ENCODE measurements at places on chromosomes 1 and 21.

GRCh38 chr1:197912739-197913494, 4.3 kb upstream of the LHX9 start:
- H3K36me3 ChIP-seq = no peaks in the 10 kb centered on the region
- peaks cover 84% of the 10 kb centered on the region for H3K4me1 ChIP-seq
- H3K27ac ChIP-seq = no peak overlapping the region
- H3K4me3 ChIP-seq = no peak overlapping the region
- no peak for DNase-seq

- no peaks in the 10 kb centered on the region for H3K27me3 ChIP-seq
- no peaks in the 10 kb centered on the region for H3K36me3 ChIP-seq
- peaks cover 39% of the 10 kb centered on the region for H3K4me1 ChIP-seq
- H3K4me3 ChIP-seq = peak overlapping the region; percentile 69
- DNase-seq = no peak
- peak overlapping the region; percentile 71 for H3K27ac ChIP-seq
Observed at GRCh38 chr21:15730484-15731242, 881 bp downstream of the USP25 start.

DNA sequence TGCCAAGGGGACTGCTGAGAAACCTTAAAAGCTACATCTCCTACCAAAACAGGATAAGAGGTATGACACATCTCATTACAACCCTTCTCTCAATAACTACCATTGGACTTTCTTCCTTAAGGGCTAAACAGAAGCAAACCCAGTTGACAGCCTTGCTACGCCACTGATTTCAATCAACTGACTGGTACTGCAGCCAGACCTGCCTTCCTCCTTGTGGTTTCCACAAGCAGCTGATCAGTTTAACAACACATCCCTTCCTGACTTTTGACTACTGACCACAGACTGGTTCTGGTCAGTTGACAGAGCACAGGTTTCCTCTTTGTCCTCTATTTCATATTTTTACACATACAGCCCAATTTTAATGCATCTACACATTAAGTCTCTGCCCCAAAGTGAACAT, 108.8 kb downstream of the ADAMTS1 start:
- DNase-seq = no peak
- H3K27ac ChIP-seq = no peak overlapping the region
- no peaks in the 10 kb centered on the region for H3K27me3 ChIP-seq
- H3K4me1 ChIP-seq = no peaks in the 10 kb centered on the region
- no peaks in the 10 kb centered on the region for H3K36me3 ChIP-seq
- H3K4me3 ChIP-seq = no peak overlapping the region

DNA sequence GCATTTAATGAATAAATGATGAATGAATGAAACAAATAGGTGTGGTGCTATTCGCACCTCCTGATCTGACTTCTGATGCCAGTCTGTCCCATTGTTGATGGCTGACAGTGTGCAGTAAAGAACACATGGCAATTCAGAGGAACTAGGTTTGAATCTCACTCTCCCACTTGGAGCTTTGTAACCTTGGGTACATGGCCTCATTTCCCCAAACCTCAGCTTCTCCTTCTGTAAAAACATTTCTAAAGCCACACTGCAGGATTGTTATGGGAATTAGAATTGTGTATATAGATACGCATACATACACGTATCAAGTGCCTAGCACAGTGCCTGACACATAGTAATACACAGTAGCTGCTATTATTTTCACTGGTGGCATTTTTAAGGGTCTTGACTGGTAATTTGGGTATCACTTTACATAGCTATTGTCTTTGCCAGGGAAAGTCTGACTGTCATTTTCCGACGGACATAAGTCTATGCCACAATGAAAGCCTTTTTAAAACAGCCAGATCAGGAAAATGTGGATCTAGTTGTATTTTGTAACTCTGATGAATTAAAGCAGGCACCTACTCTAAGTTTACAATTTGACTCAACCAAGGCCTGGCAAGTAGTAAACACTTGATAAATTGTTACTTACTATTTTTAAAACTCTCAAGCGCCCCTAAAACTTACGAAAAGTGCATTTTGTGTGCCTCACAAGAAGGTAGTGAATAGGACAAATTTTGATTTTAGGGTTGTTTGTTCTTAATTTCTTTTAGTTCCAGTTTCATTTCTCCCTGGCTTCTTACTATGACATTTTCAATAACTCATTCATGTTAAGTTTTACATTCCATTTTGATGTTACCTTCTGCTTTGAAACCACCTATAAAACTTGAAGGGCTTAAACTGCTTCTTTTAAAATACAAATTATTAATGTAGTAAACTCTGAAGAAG, 164.4 kb downstream of the SDCCAG8 start:
- DNase-seq = no peak
- H3K4me3 ChIP-seq = no peak overlapping the region
- H3K36me3 ChIP-seq = no peaks in the 10 kb centered on the region
- H3K4me1 ChIP-seq = peaks cover 11% of the 10 kb centered on the region
- H3K27me3 ChIP-seq = no peaks in the 10 kb centered on the region
- H3K27ac ChIP-seq = no peak overlapping the region

DNA sequence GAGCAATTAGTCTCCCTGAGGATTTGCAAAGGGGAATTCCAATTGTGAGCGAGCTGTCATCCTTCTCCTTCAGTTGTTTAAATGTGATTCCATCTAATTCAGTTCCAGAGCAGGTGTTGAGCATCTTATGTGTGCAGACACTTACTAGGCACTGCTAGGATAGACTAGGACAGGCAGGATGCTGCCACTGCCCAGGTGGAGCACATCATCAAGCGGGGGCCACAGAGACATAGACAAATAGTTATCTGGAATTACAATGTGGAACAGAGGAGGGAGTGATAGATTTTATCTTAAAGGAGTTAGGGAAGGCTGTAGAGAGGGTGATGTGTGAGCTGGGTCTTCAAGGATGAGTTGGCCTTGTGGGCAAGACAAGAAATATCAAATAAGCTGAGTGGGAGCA, 55.9 kb downstream of the CDC7 start:
- peak overlapping the region; percentile 62 for H3K27ac ChIP-seq
- H3K27me3 ChIP-seq = no peaks in the 10 kb centered on the region
- H3K4me1 ChIP-seq = peaks cover 93% of the 10 kb centered on the region

DNA sequence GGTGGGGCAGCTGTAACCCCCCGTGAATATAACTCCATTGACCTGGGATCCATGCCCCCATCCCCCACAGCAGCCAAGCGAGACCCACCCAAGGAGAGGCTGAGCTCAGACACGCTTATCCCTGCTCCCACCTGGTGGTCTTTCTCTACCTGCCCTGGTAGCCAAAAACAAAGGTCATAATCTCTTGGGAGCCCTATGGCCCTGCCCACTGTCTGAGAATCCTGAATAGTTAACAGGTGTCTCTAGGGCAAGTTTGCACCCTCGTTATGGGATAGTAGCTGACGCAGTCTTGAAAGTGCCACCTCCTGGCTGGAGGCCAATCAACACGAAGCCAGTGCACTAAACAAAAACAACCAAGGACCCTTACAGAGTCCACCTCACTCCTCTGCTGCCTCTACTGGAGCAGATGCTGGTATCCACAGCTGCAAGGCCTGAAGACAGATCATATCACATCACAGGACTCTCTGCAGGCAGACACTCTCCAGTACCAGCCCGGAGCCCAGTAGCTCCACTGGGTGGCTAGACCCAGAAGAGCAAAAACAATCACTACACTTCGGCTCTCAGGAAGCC, 134.3 kb upstream of the C1orf174 start:
- no peak overlapping the region for H3K4me3 ChIP-seq
- H3K4me1 ChIP-seq = no peaks in the 10 kb centered on the region
- no peak overlapping the region for H3K27ac ChIP-seq
- DNase-seq = no peak
- no peaks in the 10 kb centered on the region for H3K27me3 ChIP-seq

DNA sequence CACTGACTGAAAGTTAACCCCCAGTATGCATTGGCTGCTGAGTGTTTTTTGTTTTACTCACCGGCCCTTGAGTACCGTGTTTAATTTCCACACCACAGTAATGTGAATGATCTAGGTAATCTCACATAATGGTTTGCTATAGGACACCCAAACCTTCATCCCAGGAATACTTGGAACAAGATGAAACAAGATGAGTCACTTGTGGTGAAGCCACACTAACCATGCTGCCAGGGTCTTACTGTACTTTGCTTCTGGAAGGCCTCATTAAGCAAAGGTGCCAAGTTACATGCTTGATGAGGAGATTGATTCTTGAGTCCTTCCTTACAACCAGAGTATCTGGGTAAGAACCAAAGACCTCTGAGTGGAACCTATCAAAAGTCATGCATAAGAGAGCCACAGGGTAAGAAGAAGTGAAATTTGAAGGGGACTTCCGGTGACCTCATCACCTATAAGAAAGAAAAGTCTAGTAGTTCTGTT, 163.3 kb downstream of the NRIP1 start:
- no peak overlapping the region for H3K4me3 ChIP-seq
- H3K27ac ChIP-seq = no peak overlapping the region
- no peaks in the 10 kb centered on the region for H3K4me1 ChIP-seq
- no peak for DNase-seq
- no peaks in the 10 kb centered on the region for H3K36me3 ChIP-seq

- H3K36me3 ChIP-seq = no peaks in the 10 kb centered on the region
- no peak for DNase-seq
- H3K4me1 ChIP-seq = no peaks in the 10 kb centered on the region
- no peak overlapping the region for H3K27ac ChIP-seq
- H3K4me3 ChIP-seq = no peak overlapping the region
Observed at GRCh38 chr1:18635891-18636595, 5.4 kb downstream of the PAX7 start.

DNA sequence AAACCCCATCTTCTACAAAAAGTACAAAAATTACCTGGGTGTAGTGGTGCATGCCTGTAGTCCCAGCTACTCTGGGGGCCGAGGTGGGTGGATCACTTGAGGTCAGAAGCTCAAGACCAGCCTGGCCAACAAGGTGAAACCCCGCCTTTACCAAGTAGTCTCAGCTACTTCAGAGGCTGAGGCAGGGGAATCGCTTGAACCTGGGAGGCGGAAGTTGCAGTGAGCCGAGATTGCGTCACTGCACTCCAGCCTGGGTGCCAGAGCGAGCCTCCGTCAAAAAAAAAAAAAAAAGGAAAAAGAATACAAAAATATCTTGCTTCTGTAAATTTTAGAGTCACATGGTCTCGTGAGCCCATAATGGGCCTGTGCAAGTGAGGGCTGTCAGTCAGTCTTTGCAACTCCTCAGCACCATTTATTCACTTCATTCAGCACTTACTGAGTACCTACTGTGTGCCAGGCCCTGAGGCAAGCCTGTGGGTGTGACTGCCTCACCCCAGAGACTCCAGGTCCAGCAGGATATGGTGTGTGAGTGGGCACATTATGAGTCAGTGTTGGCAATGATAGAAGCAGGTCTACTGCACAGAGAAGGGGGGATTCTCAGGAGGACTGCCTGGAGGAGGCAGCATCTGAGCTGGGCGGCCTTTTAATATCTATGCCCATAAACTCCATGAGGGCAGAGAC, 46.8 kb upstream of the TARDBP start:
- H3K4me1 ChIP-seq = peaks cover 7% of the 10 kb centered on the region
- H3K27me3 ChIP-seq = peaks cover 11% of the 10 kb centered on the region
- no peak overlapping the region for H3K4me3 ChIP-seq
- no peak for DNase-seq

DNA sequence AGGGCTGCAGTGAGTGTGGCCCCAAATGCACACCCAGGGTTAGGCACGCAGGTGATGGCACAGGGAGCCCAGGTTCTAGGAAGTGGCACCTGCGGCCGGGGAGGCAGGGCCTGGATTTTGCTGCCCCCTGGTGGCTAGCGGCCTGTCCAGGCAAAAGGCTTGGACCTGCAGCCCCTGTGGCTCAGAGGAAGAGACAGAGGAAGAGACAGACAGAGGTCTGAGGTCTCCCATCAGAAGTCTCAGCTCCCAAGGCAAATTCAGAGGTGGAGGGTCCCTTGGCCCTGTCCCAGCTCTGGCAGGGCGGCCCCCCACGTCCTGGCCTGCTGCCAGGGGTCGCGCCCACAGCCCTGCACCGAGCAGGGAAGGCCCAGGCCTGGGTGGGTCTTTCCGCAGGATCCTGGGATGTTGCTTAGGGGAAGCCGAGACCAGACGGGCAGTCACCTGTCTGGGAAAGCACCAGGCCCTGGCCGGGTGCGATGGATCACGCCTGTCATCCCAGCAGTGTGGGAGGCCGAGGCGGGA, 8.0 kb upstream of the TNFRSF14 start:
- peak overlapping the region; percentile 96 for H3K4me3 ChIP-seq
- peak overlapping the region; percentile 92 for H3K27ac ChIP-seq
- DNase-seq = peak; percentile 88
- H3K36me3 ChIP-seq = no peaks in the 10 kb centered on the region
- peaks cover 39% of the 10 kb centered on the region for H3K4me1 ChIP-seq

DNA sequence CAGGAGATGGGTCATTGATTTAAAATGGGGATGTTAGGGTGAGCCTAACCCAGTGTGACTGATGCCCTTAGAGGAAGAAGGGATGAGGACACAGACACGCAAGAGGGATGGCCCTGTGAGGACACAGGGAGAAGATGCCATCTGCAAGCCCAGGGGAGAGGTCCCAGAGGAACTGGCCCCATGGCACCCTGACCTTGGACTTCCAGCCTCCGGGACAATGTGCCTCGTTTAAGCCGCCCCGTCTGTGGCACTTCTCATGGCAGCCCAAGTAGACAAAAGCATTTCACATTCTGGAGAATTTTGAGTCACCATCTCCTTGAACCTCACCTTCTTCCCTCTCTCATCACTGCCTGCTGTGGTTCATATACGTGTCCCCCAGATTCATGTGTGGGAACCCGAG, 20.1 kb upstream of the PCBP3 start:
- H3K36me3 ChIP-seq = no peaks in the 10 kb centered on the region
- no peaks in the 10 kb centered on the region for H3K27me3 ChIP-seq
- no peak overlapping the region for H3K4me3 ChIP-seq
- H3K4me1 ChIP-seq = no peaks in the 10 kb centered on the region

- DNase-seq = no peak
- no peak overlapping the region for H3K27ac ChIP-seq
- no peaks in the 10 kb centered on the region for H3K27me3 ChIP-seq
- H3K36me3 ChIP-seq = no peaks in the 10 kb centered on the region
- no peak overlapping the region for H3K4me3 ChIP-seq
Observed at GRCh38 chr1:60874718-60875117, 207.6 kb upstream of the NFIA start.

DNA sequence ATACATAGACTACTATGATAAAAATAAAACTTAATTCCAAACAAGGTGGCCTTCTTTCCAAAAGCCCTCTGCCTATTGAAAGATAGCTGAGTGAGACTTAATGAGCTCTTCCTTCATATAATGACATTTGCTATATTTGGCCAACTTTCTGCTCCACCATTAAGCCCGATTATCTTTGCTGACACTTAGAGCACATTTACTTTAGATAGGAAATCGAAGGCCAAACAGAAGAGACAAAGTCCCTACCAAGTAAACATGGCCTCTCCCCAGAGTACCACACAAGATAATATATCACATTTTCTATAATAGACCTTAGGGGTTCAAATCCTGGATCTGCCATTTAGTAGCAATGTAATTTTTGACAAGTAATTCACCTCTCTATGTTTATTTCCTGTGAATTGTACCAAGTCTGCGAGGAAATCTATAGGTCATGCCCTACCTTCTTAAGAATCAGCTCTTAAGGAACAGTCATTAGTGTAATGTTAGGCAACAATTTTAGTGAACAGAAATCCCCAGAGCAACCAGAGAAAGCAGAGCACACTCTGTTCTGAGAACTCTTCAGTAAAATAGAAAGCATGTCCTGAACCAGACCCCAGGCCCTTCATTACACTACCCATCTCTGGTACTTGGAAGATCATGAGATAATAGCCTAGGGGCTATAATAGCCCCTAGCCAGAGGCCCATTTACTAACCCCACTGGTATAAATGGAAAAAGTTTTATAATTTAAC, 17.3 kb upstream of the COA6 start:
- H3K27ac ChIP-seq = no peak overlapping the region
- DNase-seq = no peak
- H3K27me3 ChIP-seq = no peaks in the 10 kb centered on the region
- no peaks in the 10 kb centered on the region for H3K36me3 ChIP-seq
- no peaks in the 10 kb centered on the region for H3K4me1 ChIP-seq

All from CD8-positive, alpha-beta memory T cell (primary cell).